Activated CD4-positive, alpha-beta T cell treated with anti-CD3 and anti-CD28 coated beads, Interleukin-2, amount 10 ng/mL, durations not matched to agents 24 days and 14 days (primary cell): ENCODE measurements at places on chromosomes 2 and 18. TPM values are rescaled to one million over a fixed set of nuclear protein-coding genes. Genes with fewer than 3 reads are reported as not detected.
A peak's percentile ranks its signal among the peaks of the same experiment; 100 is the strongest.

GRCh38 chr2:225425284-225425683 is 25.8 kb downstream of the NYAP2 start:
- DNase-seq, result no peak

GRCh38 chr2:85112906-85113625 is 20.1 kb upstream of the TCF7L1 start:
- DNase-seq, result no peak

DNA sequence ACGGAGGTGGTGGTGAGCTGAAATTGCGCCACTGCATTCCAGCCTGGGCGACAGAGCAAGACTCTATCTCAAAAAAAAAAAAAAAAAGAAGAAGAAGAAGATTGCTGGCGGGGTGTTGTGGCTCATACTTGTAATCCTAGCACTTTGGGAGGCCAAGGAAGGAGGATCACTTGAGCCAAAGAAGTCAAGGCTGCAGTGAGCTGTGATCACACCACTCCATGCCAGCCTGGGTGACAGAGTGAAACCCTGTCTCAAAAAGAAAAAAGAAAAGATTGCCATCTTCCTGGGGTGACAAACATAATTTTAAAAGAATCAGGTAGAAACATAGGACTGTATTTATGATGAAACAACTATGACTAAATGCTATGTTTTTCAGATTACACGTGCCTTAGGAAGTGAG is 55.1 kb upstream of the EML4 start:
- no peak for DNase-seq

GRCh38 chr2:127563458-127564428 is 28.3 kb downstream of the MYO7B start:
- DNase-seq, result peak; percentile 84

DNA sequence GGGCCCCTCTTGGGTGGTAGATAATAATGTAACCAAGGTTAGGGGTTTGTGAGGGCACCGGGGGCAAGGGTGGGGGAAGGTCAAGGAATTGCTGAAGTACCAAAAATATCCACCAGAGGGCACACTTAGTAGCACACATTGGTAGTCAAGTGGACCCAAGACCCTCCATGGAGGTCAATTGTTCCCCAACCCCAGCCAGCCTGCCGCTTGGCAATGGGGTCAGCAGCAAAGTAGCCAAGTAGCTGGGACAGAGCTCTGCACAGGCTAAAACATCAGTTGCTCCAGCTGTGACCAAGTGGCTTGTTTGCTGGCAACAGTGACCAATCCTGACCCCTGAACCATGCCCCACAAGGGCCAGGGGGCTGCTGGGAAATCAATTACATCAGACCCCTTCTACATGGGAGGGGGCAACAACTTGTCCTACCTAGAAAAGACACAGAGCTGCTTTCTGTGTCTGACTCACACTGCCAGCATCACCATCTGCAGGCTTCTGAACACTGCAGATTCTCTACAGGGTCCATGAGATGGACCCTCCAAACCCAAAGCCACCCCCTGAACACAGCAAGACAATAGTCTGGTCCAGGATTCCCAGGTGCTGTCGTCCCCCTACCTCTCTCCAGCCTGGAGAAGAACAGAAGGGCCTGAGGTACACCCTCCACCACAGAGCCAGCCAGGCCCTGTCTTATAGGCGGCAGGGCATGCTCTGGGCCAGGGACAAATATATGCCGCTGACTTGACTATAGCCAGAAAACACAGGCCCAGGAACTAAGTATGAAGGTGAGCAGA is 76.0 kb downstream of the EMX1 start:
- DNase-seq, result peak; percentile 86

DNA sequence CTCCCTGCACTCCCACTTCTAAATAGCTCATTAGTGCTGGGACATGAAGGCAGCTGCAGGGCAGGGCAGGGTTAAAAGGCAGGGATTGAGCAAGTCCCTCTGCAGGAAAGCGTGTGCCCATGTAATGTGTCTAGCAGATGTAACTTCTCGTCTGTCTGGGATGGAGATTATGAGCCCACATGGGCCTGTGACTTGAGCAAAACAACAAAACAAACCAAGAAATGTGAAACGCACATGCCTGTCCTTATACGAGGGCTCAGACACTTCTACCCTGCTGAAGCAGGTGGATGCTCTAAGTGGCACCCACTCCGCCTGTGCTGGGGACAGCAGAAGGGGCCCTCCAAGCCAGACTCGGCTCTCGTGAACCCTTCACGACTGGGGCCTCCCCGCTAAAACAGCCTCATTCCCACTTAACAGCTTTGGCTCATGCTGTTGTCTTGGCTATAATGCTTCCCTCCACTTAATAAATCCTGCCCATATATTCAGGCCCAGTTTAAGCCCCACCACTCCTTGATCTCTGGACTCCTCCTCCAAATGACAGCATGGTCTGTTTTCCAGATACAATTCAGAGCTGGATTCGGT is 40.9 kb downstream of the TMEM247 start:
- no peak for DNase-seq

DNA sequence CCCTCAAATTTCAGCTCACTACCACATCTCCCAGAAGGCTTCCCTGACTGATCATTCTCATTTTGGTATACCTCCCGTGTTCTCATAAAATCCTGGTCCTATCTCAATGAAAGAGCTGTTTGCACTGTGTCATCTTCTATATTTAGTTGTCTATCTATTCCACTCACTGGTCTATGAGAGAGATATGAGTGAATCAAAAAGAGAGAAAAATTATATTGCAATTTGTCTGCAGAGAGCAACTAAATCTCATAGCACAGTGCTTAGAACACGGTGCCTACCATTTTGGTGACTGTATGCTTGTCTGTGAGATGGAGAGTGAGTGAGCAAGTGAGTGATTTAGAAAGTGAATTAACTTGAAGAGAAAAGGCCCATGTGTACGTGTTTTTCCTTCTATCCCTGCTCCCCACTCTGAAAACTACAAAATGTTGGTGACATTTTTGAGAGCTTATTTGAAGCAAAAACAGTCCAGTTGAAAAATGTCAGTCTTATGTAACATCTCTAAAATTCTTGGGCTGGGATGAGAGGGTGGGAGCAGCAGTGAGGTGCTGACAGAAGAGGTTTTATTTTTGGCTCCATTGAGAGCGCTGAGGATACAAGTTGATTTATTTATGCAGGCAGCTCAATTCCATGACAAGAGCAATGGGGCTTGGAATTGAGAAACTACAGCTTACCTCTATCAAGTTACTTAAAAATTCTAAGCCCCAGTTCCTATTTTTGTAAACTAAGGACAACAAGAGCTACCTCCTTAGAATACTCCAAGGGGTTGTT is 373.5 kb upstream of the CHST9 start:
- no peak for DNase-seq

- DNase-seq, result no peak
These were observed 89.0 kb upstream of the BOD1L2 start for GRCh38 chr18:57057890-57058289.

DNA sequence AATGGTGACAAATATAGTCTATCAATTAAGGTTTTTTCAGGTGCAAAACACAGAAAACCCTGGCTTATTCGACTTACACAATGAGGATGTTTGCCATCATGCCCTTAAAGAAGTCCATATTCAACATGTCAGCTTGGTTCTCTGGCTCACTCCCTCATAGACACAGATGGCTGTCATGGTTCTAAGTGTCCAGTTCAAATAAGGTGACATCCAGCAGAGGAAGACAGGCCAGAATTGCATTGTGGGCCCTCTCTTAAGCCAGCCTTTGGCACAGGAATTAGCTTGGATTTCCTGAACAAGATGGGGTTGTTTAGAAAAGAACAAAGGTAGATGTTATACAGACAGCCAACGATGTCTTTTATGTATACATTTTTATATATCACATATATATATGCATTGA is 18.7 kb upstream of the SLC1A4 start:
- no peak for DNase-seq

- DNase-seq, result no peak
These were observed 277.4 kb upstream of the MC4R start for GRCh38 chr18:60649842-60650536.

DNA sequence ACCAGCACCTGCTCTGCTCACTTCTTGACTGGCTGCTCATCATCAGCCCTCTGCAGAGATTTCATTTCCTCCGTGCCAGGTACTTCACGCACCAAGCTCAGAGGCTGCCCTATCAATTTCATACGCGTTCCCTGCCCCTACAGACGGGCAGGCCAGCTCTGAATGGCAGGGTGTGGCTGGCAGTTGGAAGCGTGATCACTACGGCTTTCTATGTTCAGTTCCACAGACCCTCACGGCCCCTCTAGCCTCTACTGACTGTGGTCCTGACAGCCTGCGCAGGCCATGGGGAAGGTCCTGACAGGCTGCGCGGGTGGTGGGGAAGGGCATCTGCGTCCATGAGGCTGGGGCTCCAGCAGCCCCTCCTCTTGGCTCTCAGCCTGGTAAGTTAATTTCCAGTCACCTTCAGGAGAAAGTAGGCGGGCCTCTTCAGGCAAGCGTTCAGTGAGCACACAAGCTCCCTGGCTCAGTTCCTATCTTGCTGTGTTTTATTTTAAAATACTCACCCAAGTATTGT is 154.8 kb downstream of the ZNF236 start:
- no peak for DNase-seq

GRCh38 chr2:235030936-235031335 is 79.1 kb downstream of the SH3BP4 start:
- DNase-seq, result no peak

- no peak for DNase-seq
These were observed 4.5 kb upstream of the TMSB10 start for GRCh38 chr2:84900971-84901370.

- no peak for DNase-seq
These were observed 184.5 kb upstream of the MSH6 start for GRCh38 chr2:47598476-47598875.

GRCh38 chr2:241148239-241148638 is 1.0 kb downstream of the PASK start:
- DNase-seq, result peak; percentile 63

The HNMT gene
- total RNA-seq, result not detected in 2 replicates

The OLA1 gene
- total RNA-seq, result 164 and 167 TPM in 2 replicates

The TLX2 gene
- total RNA-seq, result 0.54 and 0.70 TPM in 2 replicates

The ATP6V1B1 gene
- total RNA-seq, result not detected in 2 replicates

The BOK gene
- 0.17 and 0.77 TPM in 2 replicates for total RNA-seq
